Suprapubic skin (tissue), 4 donors: ENCODE measurements at places on chromosomes 1 and 21.

DNA sequence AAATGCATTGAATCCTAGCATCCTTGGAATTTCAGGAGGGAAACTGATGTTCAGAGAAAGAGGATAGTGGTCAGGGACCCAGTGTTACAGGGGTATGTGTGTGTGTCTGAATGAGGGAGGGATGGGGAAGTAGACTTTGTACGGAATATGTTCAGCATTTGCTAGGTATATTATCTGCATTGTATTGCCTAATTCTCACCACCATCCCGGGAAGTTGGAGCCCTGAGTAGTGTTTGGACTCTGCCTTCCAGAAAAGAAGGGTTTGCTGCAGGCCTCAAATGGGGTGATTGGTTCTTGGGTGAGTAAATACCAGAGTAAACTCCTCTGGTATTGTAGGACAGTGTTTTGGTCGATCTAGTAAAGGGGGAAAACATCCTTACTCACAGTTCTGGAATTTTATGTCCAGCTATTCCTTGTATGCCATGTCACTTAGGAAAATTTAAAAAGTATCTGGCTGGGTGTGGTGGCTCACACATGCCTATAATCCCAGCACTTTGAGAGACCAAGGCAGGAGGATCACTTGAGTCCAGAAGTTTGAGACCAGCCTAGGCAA, 7.1 kb upstream of the ZNF496 start:
- no peak for DNase-seq

- DNase-seq: no peak
Measured at GRCh38 chr1:16260814-16261213, 23.8 kb upstream of the CPLANE2 start.

- no peak for DNase-seq
Measured at GRCh38 chr1:13922466-13923110, 222.6 kb downstream of the PRDM2 start.

DNA sequence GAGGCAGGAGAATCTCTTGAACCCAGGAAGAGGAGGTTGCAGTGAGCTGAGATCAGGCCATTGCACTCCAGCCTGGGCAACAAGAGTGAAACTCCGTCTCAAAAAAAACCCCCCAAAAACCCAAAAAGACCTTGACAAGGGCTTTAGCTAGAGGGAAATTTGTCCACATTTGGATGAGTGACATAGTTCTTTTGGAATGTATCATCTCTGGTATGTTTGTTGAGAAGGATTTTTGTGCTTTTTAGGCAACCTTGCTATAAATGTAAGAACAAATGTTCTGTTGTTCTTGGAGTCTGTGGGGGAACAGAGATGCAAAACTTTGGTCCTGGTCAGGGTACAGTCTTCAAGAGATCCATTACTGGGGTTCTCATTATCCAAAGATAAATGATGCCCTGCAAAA, 28.9 kb downstream of the INAVA start:
- no peak for DNase-seq

GRCh38 chr1:37478451-37478881, 4.1 kb downstream of the ZC3H12A start:
- peak; percentile 55 for DNase-seq

- no peak for DNase-seq
Measured at GRCh38 chr1:206417774-206418614, 52.3 kb upstream of the IKBKE start.

DNA sequence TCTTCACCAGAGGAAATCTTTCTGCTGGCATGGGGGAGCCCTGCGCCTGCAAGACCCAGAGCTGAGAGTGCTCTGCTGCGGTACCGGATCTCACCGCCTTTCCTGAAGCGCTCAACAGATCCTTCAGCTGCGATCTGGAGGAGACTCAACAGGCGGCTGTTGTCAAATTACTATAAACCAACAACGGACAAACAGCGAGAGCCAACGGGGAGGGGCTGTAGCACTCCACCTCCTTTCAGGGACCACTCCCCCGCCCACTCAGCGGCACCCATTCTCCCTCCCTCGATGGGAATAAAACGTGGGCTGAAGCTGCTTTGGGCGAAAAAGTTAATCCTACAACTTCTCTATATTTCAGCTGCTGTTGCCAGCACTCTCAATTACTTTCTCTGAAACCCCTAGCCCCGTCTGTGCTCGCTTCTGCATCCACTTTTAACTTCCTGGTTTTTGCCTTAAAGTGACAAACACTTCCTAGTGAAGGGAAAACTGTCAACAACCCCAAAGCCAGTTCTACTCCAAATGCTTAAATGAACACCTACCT, at the start of gene FMO5:
TSS of gene FMO5 (minus strand) at position 147 of the 538 bp plus-strand sequence. CDS start 310 bp downstream, outside the sequence.
- peak; percentile 89 for DNase-seq

- DNase-seq: no peak
Measured at GRCh38 chr1:24536391-24536840, 19.5 kb upstream of the NCMAP start.

- no peak for DNase-seq
Measured at GRCh38 chr21:29208044-29208681, 77.7 kb downstream of the MAP3K7CL start.

DNA sequence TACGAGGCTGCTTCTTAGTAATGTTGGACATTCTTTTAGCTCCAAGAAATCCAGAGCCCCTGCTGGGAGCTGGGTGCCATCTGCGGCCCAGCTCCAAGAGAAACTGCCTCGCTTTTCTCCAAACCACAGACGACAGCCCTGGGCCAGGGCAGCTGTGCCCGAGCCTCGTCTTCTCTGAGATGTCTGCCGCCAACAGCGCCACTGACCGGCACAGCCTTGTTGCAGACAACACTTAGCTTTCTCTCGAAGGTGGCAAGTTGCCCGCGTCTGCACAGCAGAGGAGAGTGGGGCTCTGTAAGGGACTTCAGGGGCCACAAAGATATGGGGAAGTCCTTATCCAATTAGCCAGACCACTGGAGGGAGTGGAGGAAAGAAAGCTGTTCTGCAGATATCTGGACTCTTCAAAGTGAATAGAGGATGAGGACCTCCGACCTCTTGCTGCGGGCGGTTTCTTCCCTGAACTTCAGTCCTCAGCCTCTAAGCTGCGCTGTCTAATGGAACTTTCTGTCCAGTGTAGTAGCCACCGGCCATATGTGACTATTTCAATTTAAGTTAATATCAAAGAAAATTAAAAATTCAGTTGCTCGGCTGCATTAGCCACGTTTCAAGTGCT, 63.9 kb upstream of the DISP3 start:
- DNase-seq: no peak

- no peak for DNase-seq
Measured at GRCh38 chr1:52857443-52857842, 14.9 kb downstream of the ZYG11A start.

GRCh38 chr1:180854456-180854855, 58.2 kb upstream of the KIAA1614 start:
- no peak for DNase-seq

- DNase-seq: no peak
Measured at GRCh38 chr1:176174108-176174507, 33.0 kb downstream of the COP1 start.

DNA sequence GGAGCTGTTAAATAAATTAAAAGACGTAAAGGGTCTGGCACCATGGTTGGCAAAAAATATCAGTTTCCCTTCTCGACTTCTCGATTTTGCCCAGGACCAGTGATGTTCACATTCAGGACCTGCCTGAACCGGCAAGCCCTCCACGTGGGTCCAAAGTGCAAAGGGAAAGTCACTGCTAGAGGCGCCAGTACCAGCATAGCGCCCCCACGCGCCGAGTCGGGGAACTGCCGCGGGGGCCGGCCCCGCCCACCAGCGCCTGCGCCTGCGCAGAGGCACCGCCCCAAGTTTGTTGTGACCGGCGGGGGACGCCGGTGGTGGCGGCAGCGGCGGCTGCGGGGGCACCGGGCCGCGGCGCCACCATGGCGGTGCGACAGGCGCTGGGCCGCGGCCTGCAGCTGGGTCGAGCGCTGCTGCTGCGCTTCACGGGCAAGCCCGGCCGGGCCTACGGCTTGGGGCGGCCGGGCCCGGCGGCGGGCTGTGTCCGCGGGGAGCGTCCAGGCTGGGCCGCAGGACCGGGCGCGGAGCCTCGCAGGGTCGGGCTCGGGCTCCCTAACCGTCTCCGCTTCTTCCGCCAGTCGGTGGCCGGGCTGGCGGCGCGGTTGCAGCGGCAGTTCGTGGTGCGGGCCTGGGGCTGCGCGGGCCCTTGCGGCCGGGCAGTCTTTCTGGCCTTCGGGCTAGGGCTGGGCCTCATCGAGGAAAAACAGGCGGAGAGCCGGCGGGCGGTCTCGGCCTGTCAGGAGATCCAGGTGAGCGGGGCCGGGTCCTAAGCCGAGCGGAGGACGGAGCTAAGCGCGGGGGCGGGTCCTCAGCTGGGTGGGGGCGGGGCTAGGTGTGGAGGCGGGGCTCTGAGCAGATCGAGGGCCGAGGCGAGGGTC, at the start of gene PINK1:
TSS of gene PINK1 (plus strand) at position 269 of the 875 bp plus-strand sequence. CDS start at position 360, 91 bp downstream.
- peak; percentile 85 for DNase-seq

GRCh38 chr1:110008971-110009565, 24.5 kb downstream of the AHCYL1 start:
- no peak for DNase-seq

GRCh38 chr21:35824136-35824535, 236.2 kb downstream of the SETD4 start:
- DNase-seq: no peak

DNA sequence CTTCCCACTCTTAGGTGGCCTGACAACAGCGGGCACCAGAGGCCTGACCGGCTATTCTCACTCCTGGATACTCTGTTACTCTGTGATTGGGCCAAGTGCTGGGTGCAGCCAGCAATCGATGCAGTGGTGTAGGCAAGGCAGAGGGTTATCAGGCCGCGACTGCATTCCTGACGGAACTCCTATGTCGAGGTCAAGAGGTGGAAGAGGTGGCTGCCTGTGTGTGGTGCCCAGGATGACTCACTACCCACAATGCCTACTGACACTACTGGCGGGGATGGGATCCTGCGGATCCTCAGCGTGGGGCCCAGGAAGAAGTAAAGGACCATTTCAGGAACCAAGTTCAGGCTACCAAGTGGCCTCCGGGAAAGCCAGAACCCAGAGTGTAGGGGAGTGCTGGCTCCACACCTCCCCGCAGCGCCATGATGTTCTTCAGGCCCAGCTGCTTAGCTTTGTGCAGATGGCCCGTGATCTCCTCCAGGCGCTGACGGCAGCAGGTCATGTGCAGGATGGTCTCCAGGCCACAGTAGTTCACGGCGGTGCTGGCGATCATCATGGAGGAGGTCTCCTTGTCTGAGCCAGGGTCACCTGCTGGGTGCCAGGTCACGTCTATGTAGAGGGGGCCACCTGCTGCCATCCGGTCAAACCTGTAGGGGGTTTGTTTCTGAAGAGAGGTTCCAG, 4.9 kb downstream of the MTHFR start:
- no peak for DNase-seq

DNA sequence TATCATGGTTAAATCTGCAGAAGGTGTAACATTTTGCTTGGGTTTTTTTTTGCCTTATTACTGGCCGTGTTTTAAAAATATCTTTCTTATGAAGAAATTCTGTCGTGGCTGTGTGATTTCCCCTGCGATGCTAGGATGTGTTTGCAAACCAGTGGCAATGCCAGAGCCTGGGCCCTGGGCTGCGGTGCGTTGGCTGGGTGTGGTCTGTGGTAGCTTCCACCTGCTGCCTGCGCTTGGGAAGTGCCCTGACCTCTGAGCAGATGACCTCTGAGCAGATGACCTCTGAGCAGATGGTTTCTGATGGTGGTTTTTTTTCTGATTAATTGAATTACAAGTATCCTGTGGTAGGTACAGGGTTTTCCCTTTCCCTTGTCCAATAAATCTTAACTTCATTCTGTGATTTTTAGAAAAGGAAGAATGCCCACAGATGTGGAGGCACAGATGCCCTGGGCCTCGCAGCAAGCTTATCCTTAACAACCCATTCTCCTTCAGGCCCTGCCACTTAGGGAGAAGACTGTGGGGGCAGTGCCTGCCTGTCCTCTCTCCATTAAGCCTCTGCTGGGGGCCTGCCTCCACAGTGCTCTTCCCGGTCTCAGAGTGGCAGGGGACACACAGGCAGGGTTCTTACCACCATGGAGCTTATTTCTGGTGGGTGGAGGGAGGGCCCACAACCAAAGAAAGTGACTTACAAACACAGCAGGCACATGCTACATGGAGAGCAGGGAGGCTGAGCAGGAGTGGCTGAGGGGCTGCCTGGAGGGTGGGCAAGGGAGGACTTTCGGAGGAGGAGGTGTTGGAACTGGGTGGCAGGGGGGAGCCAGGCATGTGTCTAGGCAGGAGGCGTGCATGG, 81.7 kb downstream of the PCBP3 start:
- no peak for DNase-seq

- no peak for DNase-seq
Measured at GRCh38 chr1:55781944-55782482, 566.8 kb upstream of the USP24 start.

DNA sequence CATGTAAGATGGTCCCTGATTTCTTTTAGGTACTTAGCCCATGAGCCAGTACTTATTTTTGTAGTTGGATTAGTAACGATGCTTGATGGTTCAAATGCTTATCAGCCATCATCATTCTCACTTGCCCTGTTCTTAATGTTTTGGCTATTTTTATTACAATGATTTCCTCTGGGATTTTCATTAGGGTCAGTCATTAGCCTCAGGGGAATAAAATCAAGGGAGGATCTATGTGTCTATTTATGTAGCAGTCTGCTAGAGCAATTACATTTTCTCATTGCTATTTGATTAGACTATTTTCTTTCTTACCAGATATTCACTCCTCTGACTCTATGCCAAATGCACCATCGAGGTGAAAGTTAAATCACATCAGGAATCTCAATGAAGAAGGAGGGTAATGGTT, 10.9 kb upstream of the CCT8 start:
- DNase-seq: no peak

DNA sequence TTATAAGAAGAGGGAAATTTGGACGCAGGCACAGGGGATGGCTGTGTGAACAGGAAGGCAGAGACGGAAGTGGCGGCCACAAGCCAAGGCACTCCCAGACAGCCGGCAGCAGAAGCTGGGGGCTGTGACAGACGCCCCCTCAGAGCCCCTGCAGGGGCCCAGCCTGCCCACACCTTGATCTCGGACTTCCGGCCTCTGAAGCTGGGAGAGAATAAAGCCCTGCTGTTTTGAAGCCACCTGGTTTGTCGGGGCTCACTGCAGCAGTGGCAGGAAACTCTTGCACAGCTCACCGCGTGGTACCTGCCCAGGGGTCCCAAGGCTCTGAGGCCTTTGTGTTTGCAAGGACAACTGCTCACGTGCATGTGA, 13.7 kb downstream of the MEGF6 start:
- DNase-seq: no peak

DNA sequence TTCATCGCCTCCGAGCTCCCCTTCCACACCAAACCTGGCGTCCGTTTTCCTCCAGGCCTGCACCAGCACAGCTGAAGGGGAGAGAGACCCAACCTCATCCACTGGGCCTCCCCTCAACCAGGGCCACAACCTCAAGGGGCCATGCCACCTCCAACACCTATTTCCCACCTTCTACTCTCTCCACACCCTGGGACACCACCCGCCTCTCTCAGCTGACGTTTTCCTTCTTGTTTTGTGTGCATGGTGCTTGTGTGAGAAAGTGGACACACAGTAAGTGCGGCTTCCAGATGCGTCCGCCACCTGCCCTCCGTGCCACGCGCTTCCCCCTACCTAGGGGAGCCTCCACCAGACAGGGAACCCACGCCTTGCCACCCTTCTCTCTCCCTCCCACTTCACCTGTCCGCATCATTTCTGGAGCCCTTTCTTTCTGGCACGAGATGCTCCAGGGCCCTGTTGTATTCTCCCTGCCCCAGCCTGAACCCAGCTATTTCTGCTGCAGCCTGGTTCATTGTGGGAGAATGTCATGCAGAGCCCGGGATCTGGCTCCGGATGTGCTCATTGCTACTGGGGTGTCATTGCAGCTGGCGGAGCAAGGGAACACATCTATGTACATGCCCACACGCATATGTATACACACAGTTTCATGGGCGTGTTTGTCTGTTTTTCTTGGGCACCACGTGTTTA, 1.3 kb upstream of the GNB1 start:
- DNase-seq: no peak

GRCh38 chr1:71245246-71245645, 164.4 kb upstream of the ZRANB2 start:
- DNase-seq: no peak
